LoVo (cell line): ENCODE measurements at places on chromosomes 1 and 21.

DNA sequence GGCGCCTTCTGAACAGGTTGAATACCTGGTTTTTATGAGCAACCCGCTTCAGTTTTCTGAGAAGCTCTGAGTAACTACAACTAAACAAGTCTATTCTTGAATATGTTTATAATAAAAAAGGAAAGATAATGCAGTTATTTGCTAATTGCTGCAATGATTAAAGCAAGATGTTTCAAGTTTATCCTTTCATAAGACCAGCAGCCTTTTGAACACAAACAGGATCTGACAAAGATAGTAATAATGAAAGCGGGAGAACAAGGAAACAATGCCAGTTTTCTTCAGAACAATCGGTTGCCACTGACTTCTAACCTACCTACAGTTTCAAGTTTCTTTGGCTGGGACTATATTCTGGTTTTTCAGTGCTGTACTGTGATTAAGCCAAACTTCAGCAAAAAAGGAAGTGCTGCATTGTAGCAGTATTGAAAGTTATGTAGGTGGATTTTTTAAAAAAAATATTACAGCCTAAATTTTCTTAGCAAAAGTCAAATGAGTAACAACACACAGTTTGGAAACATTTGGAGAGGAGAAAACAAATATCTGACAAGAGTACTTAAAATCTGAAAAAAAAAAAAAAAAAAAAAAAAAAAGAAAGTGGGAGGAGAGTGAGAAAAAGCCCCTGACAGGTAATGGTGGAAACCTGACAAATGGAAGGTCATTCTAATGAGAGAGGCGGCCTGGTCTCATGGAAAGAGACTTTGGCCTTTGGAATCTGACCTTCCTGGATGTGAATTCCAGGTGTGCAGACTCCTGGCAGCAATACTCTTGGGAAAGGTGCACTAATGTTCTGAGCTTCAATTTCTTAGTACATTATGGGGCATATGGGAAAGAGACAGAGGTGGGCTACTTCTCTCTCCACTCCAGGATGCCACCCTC lies 11.4 kb downstream of the KCNJ15 start:
- DNase-seq = no peak

GRCh38 chr21:18550361-18550760 lies 146.8 kb upstream of the TMPRSS15 start:
- no peak for DNase-seq

- DNase-seq = no peak
Observed at GRCh38 chr1:222443566-222443965, 104.3 kb downstream of the HHIPL2 start.

DNA sequence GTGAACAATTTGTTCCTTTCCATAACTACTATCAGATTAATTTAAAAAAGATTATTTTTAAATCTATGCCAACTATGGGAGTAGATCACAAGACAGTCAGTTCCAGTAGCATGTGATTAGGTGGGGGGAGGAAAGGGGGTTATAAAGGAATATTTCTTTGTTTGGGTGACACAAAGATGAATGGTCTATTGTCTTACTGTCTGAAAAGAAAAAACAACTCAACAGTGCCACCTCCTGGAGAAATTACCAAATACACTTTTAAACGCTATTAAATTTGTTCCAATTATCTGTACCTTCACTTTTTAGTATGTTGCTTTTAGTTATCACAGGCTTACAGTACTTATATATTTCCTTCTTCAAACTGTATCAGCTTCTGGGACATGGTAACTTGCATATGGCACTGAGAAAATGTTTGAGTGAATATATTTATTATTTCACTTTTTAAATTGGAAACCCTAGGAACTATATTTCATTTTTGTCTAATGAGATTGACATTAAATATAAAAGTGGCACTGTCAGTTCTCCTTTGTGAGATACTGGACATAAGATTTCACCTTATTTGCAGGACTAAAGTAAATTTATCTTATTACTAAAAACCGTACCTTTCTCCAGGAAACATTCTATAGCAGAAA lies 1.7 kb upstream of the SORT1 start:
- DNase-seq = peak; percentile 71

DNA sequence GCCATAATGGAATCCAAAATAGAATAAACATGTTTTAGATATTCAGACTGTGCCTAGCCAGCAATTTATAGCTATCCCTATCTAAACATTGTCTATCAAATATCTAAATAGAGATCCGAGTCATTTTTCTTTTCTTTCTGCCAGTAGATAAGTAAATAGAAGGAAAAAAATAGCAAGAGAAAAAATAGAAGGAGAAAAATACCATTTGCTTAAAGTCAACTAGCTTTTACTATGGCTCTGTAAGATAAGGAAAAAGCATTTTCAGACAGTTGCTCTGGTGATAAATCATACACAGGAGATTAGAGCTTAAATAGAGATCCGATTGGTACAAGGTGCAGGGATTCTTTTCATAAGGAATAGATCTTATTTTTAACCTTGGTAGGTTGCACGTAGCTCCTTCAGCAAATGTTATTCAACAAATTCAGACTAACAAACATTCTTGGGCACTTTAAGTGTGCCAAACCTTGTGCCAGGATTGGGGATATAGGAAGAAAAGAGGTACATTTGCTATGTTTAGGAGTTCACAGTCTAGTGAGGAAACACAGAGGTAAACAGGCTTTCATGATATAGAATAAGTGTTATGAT lies 70.1 kb upstream of the CCDC190 start:
- no peak for DNase-seq

- DNase-seq = no peak
Observed at GRCh38 chr1:184892116-184892515, 82.2 kb downstream of the NIBAN1 start.

DNA sequence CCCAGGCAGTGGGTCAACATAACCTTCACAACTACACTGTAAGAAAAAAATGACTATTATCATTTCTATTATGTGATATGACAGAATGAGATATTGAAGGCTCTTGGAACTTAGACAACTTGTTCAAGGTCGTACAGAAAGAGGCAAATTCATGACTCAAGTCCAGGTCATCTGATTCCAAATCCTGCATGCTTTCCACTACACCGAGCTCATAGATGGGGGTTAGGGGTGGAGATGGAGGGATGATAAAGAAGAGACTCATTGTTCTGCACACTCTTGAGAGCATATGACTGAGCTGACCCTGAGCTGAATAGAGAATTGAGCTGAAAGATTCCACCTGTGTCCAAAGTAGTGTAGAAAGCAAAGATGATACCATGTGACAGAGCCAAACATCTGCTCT lies 2.8 kb downstream of the FCRL6 start:
- no peak for DNase-seq

GRCh38 chr1:223062177-223062576 lies 80.9 kb downstream of the TLR5 start:
- DNase-seq = no peak

DNA sequence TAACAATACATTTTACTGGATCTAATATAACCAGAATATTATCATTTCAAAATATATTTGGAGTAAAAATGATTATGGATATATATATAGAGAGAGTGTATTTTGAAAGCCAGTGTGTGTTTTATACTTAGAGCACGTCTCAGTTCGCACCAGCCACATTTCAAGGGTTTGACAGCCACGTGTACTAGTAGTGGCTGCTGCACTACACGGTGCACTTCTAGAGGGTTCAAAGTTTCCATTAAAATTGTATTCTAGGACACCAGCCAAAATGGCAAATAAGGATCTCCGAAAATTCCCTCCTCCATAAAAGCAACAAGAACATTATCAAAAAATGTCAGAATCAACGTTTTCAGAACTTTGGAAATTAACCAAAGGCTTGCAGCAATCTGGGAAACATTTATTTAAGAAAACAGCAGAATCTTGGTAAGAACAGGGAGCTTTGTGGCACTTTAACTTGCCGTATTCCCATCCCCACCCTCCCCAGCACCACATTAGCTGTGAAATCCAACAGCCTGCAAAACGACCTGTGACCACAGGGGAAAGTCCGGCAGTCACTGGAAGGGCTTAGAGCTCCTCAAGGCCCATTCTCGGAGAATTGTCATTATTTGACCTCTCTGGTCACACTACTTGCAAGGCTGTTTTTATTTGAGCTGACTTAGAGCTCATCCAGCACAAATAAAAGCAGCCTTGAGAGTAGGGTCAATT lies 33.5 kb upstream of the MRPS6 start:
- no peak for DNase-seq

GRCh38 chr1:58206749-58207148 lies 339.8 kb downstream of the OMA1 start:
- no peak for DNase-seq

DNA sequence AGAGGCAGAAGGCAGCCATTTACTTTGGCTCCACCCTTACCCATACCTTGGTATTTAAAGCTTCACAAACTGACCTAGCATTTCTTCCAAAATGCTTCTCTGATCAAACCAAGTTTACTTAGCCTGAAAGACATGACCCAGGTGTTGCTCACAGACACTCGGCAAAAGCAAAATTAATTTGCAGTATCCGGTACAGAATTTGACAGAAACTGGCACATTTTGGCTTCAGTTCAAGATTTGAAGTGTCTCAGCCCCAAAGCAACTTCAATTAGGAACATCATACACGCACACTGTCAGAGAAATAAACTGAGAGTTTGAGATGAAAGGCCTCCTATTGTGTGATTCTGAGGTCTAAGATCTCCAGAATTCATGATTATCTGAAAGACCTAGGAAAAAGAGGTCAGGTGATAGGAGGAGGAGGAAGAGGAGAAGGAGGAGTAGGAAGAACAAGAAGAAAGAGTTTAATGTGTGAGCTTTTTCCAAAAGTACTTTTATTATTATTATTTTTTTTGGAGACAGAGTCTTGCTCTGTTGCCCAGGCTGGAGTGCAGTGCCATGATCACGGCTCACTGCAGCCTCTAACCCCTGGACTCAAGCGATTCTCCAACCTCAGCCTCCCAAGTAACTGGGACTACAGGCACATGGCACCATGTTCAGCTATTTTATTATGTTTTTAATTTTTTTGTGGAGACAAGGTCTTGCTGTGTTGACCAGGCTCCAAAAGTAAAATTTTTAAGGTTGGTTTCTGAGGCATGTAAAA lies 143.6 kb downstream of the SLC45A1 start:
- no peak for DNase-seq

DNA sequence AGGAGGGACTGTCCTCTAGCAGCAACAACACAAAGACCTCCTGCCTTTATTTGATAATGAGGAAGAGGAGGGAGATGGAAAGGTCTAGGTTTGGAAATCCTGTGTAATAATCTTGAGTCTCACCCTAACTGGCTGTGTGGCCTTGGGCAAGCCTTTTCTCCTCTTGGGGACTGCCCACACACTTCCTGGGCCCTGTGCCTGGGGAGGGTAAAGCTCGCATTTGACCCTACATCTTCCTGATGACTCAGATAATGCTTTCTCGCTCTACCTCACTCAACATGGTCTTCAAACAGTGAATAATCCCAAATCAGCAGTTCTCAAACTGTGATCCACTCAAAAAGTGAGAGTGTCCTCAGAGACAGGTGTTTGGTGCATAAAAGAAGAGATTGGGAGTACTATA lies 81.2 kb downstream of the VWA5B1 start:
- DNase-seq = no peak

- DNase-seq = no peak
Observed at GRCh38 chr1:156959414-156959813, 39.0 kb downstream of the LRRC71 start.

- DNase-seq = no peak
Observed at GRCh38 chr1:3914911-3915310, 14.8 kb upstream of the C1orf174 start.

DNA sequence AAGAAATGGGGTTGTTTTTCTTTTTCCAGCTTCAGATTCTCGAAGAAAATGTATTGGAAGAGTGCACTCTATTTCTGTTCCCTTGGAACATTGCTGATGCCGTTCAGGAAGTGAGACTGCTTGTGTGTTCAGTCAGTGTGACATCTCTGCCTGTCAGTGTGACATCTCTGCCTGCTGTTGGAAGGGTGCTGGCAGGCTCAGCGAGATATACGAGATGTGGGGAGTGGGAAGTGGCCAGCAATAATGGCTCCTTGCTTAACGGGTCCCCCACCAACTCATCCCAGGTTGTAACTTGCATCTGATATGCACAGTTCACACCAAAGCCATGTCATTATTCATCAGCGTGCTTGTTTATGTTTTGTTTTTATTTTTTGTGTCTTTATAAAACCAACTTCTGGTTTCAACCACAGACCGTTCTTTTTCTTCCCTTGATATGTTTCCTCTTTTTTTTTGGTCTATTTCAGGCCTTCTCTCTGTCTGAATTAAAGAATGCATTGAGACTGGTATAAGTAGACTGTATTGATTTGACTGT lies 145.4 kb downstream of the GALNT2 start:
- DNase-seq = no peak

DNA sequence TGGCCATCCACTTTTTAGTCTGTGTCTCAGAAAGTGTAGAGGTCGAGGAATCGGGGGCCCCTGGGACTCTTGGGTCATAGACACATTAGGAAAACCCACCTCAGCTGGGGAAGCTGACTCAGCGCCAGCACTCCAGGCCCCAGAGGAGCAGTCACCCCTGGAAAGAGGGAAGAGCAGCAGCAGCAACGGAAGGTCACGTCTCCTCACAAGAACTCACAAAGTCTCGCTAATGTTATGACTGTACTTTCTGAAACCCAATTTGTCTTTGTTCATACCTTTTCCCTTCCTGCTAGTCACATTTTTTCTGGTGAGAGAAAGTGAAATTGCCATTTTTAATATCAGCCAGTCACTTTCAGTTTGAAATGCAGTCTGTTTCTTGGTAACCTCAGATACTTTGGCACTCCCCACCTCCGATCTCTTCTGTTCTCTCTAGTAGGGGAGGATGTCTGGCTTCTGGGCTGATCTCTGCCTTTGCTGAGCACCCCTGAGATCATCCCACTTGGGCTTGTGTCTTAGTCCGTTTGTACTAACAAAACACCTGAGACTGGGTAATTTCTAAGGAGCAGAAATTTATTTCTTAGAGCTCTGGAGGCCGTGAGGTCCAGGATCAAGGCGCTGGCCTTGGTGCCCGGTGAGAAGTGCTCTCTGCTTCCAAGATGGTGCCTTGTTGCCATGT lies 6.0 kb upstream of the NLRP3 start:
- DNase-seq = no peak
